Stimulated activated CD4-positive, alpha-beta T cell treated with anti-CD3 and anti-CD28 coated beads, Interleukin-1b, Interleukin-23, amount 100 ng/mL, for 4 hours (primary cell): ENCODE measurements at places on chromosomes 1 and 21.

GRCh38 chr21:44805226-44805625, 3.6 kb upstream of the UBE2G2 start:
- DNase-seq: no peak

DNA sequence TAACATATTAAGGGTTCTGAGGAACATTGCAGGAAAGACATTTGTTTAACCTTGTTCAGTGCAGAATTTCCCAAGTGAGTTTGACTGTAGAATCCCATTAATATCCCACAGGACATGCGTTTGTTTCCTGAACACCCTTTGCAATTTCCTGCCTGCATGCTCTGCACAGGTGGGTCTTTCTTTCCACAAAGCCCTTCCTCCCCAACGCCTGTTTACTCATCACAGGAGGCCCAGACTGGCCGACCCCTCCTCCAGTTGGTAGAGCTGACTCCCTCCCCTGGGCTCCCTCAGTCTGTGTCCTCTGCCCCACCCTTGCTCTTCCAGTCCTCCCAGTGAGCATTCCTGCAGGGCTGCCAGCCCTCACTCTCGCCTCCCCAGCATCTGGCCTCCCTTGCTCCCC, 47.5 kb upstream of the CTPS1 start:
- no peak for DNase-seq

GRCh38 chr21:45788637-45789506, 145.3 kb downstream of the PCBP3 start:
- no peak for DNase-seq

DNA sequence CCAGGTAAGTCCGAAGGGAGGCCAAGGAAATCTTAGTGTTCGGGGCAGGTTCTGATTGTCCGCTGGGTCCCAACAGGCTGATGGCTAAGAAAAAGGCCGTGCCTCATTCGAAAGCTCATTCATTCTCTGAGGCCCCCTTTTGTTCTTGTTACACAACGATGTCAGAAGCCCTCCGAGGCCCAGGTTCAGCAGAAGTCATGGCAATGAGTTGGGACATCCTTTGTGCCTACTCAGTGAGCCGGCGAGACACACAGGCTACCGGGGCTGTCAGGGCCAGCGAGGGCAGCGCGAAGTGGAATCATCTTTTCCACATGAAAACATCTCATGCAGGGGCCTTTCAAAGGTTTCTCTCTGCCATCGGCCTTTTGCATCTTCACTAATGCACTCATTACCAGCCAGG, 49.0 kb upstream of the EFHD2 start:
- no peak for DNase-seq
